ENCODE measurements at places on chromosomes 11 and 22. TPM values are rescaled to one million over a fixed set of nuclear protein-coding genes. Genes with fewer than 3 reads are reported as not detected.

- H3K27ac ChIP-seq, result peak overlapping the region; percentile 86
- H3K4me3 ChIP-seq, result no peak overlapping the region
- peaks cover 74% of the 10 kb centered on the region for H3K4me1 ChIP-seq
- no peaks in the 10 kb centered on the region for H3K36me3 ChIP-seq
- no peaks in the 10 kb centered on the region for H3K27me3 ChIP-seq
Measured at GRCh38 chr11:121890377-121890776, 225.6 kb downstream of the BLID start.

DNA sequence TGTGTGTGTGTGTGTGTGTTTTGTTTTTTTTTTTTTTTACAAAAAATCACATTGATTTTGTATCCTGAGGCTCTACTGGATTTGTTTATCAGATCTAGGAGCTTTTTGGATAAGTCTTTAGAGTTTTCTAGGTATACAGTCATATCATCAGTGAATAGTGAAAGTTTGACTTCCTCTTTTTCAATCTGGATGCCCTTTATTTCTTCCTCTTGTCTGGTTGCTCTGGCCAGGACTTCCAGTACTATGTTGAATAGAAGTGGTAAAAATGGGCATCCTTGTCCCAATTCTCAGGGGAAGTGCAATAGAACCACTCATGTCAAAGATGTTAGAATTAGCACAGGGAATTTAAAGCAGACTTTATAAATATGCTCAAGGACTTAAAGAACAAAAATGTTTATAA lies 32.6 kb upstream of the PRDM11 start:
- no peak for DNase-seq
- peaks cover 59% of the 10 kb centered on the region for H3K27me3 ChIP-seq
- H3K4me1 ChIP-seq, result no peaks in the 10 kb centered on the region
- no peak overlapping the region for H3K4me3 ChIP-seq

DNA sequence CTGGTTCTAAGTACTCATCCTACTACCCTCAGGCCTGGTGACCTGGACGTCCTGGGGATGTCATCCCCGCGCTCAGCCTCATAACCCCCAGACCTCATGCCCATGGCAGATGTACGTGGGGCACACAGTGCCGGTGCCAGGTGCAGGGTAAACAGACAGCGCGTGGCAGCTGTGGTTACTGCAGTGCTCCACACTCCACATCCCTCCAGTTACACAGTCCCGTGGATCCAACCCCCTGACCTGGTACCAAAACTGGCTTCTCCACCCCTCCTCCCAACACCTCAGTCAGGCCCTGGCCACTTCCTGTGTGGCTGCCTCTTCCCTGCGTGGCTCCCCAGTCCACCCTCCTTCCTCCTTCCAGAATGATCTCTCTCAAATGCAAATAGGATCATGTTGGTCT lies 95.2 kb downstream of the DSCAML1 start:
- H3K36me3 ChIP-seq, result no peaks in the 10 kb centered on the region
- no peaks in the 10 kb centered on the region for H3K4me1 ChIP-seq
- DNase-seq, result no peak
- H3K4me3 ChIP-seq, result no peak overlapping the region
- no peak overlapping the region for H3K27ac ChIP-seq

UQCR10 gene
- 233 TPM for polyA plus RNA-seq

PRR33 gene
- polyA plus RNA-seq, result not detected

DNA sequence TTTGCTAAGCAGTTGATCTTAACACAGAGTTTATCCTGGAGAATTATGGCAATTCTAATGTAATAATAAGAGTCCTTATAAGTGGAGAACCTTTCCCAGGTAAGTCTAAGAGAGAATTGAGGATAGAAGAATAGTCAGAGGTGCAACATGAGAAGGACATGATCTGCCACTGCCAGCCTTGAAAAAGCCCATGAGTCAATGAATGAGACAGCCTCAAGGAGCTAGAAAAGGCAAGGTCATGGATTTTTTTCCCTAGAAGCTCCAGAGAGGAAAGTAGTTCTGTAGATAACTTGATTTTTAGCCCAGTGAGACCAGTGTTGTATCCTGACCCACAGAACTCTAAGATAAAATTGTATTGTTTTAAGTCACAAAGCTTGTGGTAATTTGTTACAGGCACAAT lies 16.9 kb downstream of the MS4A6A start:
- no peaks in the 10 kb centered on the region for H3K4me1 ChIP-seq
- no peak overlapping the region for H3K4me3 ChIP-seq
- no peak overlapping the region for H3K27ac ChIP-seq
- no peak for DNase-seq
- no peaks in the 10 kb centered on the region for H3K27me3 ChIP-seq

DNA sequence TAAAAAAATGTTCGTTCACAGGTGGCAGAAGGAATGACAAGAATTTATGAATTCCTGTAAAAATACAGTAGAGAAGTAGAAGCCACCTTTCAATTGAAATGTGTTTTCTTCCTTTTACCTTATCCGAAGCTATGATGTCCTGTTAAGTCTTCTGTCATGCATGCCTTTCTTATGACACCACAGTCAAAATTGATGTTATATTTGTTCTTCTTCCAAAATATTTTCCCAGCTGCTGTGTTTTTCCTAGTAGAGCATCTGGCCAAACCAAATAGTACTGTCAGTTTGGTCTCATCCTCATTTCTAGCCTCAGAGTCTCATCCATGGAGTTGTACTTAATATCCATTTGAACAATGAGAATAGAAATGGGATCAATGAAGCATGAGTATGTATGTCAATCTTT lies 206.1 kb downstream of the PGR start:
- H3K4me1 ChIP-seq, result peaks cover 17% of the 10 kb centered on the region
- H3K4me3 ChIP-seq, result no peak overlapping the region
- no peaks in the 10 kb centered on the region for H3K36me3 ChIP-seq
- peak; percentile 31 for DNase-seq
- H3K27ac ChIP-seq, result no peak overlapping the region

GRCh38 chr22:22995166-22995565 lies 75.2 kb upstream of the GNAZ start:
- no peak overlapping the region for H3K27ac ChIP-seq
- 0 out of 2 replicates have a peak, but pooled peaks cover 5% of the 10 kb centered on the region for H3K27me3 ChIP-seq
- H3K36me3 ChIP-seq, result no peaks in the 10 kb centered on the region
- DNase-seq, result no peak

DNA sequence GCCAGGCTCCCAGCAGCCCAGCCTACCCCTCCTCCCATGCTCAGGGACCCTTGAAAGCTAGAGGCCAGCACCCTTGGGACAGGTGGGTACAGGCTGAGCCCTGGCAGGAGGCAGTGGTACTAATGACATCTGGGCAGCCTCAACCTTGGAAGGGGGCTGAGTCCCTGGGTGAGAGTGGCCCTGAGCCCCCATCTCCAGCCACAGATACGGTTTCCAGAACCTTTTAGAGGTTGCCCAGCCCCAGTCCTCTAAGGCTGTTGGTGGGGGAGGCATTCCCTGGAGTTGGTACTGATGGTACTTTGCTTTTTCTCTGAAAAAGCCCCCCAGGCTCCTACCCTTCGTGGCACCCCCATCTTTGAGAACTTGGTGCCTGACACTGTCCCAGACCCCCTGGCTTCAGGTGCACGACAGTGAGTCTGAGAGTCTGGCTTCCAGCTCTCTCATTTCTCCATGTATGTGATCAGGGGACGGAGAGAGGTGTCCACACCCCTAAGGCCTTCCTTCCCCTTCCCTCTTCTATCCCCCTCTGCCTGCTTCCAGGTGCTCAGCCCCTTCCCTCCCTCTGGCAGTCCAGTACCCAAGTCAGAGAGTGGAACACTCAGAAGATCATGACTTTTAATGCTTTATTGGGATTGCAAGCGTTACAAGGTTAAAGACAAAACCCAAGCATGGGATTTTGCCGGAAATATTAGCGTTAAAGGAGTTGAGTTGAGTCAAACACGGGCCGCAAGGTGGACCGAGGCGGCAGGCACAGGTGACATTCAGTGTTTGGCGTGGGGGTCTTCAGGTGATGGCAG lies 10.5 kb downstream of the IGF2 start:
- H3K36me3 ChIP-seq, result no peaks in the 10 kb centered on the region
- DNase-seq, result no peak
- H3K4me1 ChIP-seq, result no peaks in the 10 kb centered on the region
- H3K27me3 ChIP-seq, result peaks cover 9% of the 10 kb centered on the region
- no peak overlapping the region for H3K4me3 ChIP-seq
- no peak overlapping the region for H3K27ac ChIP-seq

TUBGCP6 gene
- 13.2 TPM for polyA plus RNA-seq

GRCh38 chr11:45450189-45450588 lies 164.0 kb upstream of the SYT13 start:
- H3K27ac ChIP-seq, result no peak overlapping the region
- H3K36me3 ChIP-seq, result no peaks in the 10 kb centered on the region
- H3K4me1 ChIP-seq, result no peaks in the 10 kb centered on the region
- peaks cover 14% of the 10 kb centered on the region for H3K27me3 ChIP-seq
- DNase-seq, result peak; percentile 52
- H3K4me3 ChIP-seq, result no peak overlapping the region

GGTLC3 gene
- polyA plus RNA-seq, result not detected

RGL4 gene
- 0.49 TPM for polyA plus RNA-seq

DNA sequence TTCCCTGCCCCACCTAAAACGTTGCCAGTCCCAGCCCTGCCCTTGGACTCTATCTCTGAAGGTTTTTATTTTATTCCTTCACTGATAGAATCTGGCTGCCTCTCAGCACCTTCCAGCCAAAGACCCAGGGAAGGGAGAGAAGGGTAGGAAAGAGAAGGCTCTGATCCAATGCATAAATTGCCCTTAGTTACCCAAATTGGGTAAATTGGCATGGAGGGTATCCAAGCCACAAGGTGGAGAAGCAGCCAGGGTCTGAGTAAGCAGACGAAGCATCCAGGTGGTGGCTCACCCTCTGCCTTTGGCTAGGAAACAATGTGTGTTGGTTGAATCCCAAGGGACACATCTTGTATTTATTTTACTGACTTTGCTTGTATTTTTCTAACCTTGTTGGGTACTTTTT lies 89.0 kb downstream of the FEZ1 start:
- peaks cover 51% of the 10 kb centered on the region for H3K27me3 ChIP-seq
- H3K36me3 ChIP-seq, result no peaks in the 10 kb centered on the region
- no peak overlapping the region for H3K27ac ChIP-seq

- no peaks in the 10 kb centered on the region for H3K36me3 ChIP-seq
- no peak for DNase-seq
- H3K27me3 ChIP-seq, result peaks cover 40% of the 10 kb centered on the region
- H3K27ac ChIP-seq, result no peak overlapping the region
- peaks cover 10% of the 10 kb centered on the region for H3K4me1 ChIP-seq
- H3K4me3 ChIP-seq, result peak overlapping the region; percentile 52
Measured at GRCh38 chr11:8593455-8593854, 573 bp downstream of the STK33 start.

- no peak overlapping the region for H3K4me3 ChIP-seq
- H3K36me3 ChIP-seq, result no peaks in the 10 kb centered on the region
- H3K27ac ChIP-seq, result no peak overlapping the region
Measured at GRCh38 chr22:32775957-32776356, 25.5 kb upstream of the TIMP3 start.

- peak; percentile 89 for DNase-seq
- no peaks in the 10 kb centered on the region for H3K27me3 ChIP-seq
- no peaks in the 10 kb centered on the region for H3K36me3 ChIP-seq
- H3K4me1 ChIP-seq, result no peaks in the 10 kb centered on the region
Measured at GRCh38 chr11:66568124-66568916, at the start of gene CTSF. CTSF (minus strand) TSS chr11:66568606; CDS start chr11:66568486, 120 bp downstream.

OR4X2 gene
- not detected for polyA plus RNA-seq

DNA sequence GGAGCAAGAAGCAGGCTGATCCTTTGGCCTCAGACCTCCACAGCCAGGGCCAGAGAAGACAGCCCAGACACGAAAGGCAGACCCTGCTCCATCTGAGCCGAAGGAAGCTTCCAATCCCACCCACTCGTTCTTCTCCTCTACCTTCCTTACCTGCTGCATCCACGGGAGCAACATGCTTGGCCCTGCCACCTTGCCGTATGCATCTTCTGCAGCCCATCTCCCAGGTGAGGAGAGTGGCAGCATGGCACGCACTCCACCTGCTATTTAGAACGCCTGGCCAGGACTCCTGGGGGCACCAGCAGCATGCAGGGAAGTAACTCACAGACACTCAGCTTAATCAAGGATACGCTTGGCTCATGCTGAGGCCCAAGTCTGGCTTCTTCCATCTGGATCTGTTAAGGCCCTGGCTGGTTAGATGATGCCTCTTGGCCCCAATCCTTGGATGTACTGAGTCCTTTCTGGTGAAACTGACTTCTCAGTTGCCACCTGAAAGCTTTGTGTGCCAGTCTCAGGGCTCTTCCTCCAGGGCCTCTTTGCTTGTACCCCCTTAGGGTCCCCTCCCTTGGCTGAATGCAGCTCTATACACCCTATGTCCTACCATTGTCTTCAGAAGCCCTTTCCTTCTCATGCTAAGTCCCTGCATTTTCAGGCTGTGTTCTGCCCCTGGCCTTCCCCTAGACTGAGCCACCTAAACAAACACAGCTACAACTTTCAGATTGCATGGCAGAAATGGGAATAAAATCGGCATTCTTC lies 604.9 kb downstream of the BUD13 start:
- no peak for DNase-seq
- H3K4me3 ChIP-seq, result no peak overlapping the region
- H3K4me1 ChIP-seq, result no peaks in the 10 kb centered on the region
- no peak overlapping the region for H3K27ac ChIP-seq
- H3K36me3 ChIP-seq, result no peaks in the 10 kb centered on the region
- no peaks in the 10 kb centered on the region for H3K27me3 ChIP-seq

- no peaks in the 10 kb centered on the region for H3K27me3 ChIP-seq
- DNase-seq, result no peak
- no peak overlapping the region for H3K4me3 ChIP-seq
- H3K27ac ChIP-seq, result no peak overlapping the region
- H3K36me3 ChIP-seq, result no peaks in the 10 kb centered on the region
Measured at GRCh38 chr22:32536352-32536751, 61.7 kb downstream of the FBXO7 start.

GRCh38 chr11:70243912-70244652 lies 26.4 kb upstream of the PPFIA1 start:
- no peaks in the 10 kb centered on the region for H3K4me1 ChIP-seq
- DNase-seq, result peak; percentile 48
- peaks cover 12% of the 10 kb centered on the region for H3K27me3 ChIP-seq
- H3K4me3 ChIP-seq, result no peak overlapping the region

DNA sequence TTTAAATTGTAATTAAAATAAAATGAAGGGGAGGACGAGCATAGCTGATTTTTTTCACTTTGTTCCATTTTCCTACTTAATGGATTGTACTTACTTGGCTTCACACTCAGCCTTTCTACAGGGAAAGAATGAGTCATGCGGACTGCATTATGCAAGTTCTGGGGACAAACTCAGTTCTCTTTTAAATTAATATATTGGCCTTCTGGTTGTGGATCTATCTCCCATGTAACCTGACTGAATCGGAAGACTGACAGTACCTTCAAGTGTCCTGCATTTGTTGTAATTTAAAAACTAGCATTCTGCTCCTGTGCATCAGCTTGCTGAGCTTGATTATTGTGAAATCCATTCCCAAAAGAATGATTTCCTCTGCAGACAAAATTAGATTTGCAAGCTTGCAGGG lies 12.2 kb downstream of the OR8D1 start:
- H3K4me3 ChIP-seq, result no peak overlapping the region
- H3K27ac ChIP-seq, result no peak overlapping the region
- DNase-seq, result no peak
- no peaks in the 10 kb centered on the region for H3K36me3 ChIP-seq
- peaks cover 20% of the 10 kb centered on the region for H3K27me3 ChIP-seq
- H3K4me1 ChIP-seq, result 0 out of 2 replicates have a peak, but pooled peaks cover 9% of the 10 kb centered on the region

MUC6 gene
- not detected for polyA plus RNA-seq

TBX1 gene
- polyA plus RNA-seq, result 2.8 TPM

Measured in GM23248 (cell line).